ENCODE measurements at places on chromosomes 2 and 18. TPM values are rescaled to one million over a fixed set of nuclear protein-coding genes. Genes with fewer than 3 reads are reported as not detected.

- DNase-seq: no peak
These were observed 218.1 kb upstream of the CHAC2 start for GRCh38 chr2:53549497-53549896.

DNA sequence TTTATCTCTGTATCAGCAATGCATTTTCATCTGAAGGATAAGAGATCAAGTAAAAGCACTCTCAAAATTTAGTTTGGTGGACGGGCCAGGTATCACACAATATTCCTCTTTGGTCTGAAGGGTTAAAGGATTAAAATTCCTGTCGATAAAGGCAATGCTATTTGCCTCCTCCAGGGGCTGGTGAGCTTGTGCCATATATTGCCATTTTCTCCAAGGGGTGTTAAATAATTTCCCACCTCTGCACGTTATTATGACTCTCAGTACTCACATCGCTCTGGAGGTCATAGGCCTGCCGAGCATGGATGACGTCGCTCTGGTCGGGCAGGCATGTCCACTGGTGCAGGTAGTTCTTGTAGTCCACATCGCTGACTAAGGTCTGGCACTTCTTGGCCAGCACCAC lies 94.2 kb downstream of the NEB start:
- DNase-seq: no peak

DNA sequence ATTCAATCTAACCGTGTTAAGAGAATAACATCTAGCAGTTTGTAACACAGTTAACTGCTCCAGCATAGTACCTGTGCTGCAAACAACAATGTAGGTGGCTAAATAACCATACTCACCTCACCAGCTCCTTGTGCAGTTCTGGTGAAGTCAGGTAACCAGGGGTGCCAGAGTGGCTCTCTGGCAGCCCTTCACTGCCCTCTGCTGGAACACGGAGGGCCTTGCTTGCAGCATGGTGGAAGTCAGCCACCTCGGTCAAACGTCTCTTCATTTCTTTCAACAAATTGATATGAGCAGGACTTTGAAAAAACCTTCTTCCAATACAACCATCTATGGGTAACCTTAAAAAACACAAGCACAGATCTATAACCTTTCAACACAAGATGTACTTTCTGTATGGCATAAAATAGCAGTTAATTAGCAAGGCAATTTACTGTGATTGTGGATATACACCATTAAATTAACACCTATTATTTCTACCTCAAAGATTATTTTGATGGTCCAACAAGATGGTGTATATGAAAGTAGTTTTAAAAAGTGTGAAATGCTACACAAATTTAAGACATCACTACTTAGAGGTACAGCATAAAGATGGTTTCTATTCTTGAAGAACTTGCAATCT lies 56.6 kb downstream of the EPG5 start:
- no peak for DNase-seq

Gene ABCA12
- total RNA-seq: not detected

Gene PCARE
- total RNA-seq: 0.53 TPM

Measured in sciatic nerve (tissue), 2 donors.